ENCODE measurements at places on chromosomes 7 and 10.

DNA sequence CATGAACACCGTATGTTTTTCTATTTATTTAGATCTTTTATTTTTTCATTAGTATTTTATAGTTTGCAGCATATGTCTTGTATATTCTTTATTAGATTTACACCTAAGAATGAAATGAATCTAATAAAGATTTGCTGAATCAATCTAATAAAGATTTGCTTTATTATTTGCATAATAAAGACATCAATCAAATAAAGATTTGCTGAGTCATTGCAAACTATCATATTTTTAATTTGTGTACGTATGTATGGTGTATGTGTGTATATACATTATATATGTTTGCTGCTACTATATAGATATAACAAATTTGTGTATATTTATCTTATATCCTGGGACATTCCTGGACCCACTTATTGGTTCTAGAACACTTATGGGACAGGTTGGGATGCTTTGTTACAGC, 147.5 kb downstream of the PTN start:
- no peak for DNase-seq

GRCh38 chr10:80501913-80502521, 35.7 kb upstream of the SH2D4B start:
- DNase-seq = no peak

DNA sequence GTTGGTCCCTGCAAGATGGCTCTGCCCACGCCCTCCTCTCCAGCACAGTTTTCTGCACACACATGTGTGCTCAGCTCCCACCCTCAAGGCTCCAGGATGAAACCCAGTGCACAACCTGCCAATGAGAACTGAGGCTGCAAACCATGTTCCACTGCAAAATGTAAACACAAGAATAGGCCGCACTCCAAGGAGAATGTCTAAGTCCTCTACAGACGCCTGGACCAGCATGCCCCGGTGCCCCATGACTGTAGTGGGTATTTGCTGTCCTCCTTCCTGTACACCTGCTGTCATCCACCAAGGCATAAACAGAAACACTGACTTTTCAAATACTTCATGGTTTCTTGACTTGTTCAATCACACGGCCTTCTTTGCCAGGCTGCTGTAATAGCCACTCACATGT, 72.6 kb downstream of the COBL start:
- no peak for DNase-seq

DNA sequence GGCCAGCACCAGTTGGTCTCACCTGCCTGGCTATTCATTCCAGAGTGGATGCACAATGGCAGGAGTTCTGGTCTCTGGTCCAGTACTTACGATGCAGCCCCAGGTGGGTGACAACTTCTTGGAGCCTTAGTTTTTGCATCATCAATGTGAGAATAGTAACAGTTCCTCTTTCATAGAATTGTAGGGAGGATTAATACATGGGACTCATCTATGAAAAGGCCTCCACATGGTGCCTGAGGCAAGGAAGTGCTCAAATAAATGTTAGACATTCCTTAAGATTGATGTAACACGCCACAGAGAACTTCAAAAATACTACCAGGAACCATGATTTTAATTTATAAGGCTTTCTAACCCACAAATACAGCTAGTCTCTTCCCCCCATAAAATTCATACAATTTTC, 120.1 kb upstream of the CHST15 start:
- DNase-seq = no peak

DNA sequence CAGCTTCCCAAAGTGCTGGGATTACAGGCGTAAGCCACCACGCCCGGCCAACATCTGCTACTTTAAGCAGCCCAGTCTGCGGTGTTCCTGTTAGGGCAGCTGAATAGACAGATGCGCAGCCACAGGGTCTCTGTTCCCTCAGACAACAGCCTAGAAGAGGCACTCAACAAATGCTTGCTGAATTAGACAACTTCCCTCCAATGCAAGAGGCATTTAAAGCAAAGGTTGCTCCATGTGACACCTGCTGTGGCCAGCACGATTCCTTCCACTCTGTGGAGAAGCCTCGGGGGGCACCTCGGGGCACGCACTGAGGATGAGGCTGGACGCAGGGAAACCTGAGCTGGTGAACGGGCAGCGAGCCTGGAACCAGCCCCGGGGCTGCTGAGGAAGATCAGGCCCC, 237.8 kb downstream of the MAD1L1 start:
- DNase-seq = no peak

- peak; percentile 74 for DNase-seq
Observed at GRCh38 chr7:128883622-128884448, 21.2 kb downstream of the ATP6V1F start.

- no peak for DNase-seq
Observed at GRCh38 chr7:153404781-153405279, 645.3 kb downstream of the ACTR3B start.

DNA sequence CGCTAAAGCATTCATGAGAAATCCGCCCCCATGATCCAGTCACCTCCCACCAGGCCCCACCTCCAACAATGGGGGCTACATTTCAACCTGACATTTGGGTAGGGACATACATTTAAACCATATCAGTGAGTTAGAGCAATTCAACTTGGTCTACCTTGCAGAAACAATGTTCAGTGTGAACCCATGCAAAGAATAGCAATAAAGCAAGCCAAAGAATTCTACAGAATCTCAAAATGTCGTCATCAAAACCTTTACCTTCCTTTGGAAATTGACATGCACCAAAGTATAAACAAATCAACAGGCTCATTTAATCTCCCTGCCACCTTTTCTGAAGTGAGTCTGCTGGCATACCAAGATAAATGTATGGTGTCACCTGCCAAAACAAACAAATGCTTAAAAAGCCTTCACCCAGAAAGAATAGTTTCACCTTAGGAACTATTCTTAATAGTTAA, 68.8 kb upstream of the ABLIM1 start:
- no peak for DNase-seq

DNA sequence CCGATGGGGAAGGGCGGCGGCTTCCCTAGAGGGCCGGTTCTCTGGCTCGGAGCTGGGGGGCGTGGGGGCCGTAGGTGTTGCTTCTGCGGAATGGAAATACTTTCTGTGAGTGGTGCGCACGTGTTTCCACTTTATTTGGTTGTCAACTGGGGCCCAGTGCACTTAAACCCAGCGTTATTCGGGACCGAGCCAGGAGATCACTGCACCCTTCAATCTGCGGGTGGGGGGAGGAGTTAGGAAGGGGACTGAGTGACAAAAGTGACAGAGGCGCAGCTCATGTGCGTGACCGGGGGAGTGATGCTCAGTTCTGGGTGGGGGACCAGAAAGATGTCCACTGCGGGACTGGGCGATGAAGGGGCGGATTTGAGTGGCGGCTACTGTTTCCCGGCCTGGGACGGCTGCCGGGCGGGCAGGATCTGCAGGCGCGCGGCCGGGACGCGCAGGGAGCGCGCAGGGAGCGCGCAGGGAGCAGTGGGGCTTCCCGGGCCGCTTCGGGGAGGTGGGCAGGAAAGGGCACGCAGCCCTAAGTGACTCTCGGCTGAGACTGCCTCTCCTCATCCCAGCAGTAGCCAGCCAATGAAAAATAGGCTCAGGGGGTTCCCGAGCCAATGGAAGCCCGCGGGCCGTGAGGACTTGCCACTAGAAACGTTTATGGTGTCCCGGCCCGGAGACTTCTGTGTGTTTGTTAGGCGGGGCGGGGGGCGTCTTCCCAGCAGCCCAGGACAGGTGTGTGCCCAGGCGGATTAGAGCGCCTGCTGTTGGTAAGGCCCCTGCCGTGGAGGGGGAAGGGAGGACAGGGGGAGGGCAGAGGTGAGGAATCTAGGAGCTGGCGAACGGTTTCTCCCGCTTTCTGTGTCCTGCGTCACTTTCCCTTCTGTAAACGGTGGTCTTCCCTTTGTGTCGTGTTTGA, 54.3 kb upstream of the KDM7A start:
- DNase-seq = no peak

DNA sequence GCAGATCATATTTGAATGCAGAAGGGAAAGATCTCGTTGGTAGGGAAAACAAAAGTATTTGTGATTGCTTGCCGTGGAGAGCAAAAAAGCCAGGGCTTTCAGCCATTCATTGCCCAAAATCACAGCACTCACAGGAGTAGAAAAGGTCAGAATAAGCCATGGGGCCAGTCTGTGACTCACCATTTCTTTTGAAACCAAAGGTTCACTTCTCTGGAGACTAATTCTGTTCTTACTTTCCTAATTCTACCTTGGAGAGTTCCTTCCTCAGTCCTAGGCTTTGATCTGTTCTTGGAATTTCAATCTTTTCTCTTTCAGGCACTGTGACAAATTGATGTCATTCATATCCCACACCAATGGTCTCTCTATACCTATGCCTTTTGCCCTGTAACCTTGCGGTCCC, 54.1 kb upstream of the FAM180A start:
- DNase-seq = no peak

GRCh38 chr10:81219758-81220157, 655.2 kb upstream of the NRG3 start:
- no peak for DNase-seq

DNA sequence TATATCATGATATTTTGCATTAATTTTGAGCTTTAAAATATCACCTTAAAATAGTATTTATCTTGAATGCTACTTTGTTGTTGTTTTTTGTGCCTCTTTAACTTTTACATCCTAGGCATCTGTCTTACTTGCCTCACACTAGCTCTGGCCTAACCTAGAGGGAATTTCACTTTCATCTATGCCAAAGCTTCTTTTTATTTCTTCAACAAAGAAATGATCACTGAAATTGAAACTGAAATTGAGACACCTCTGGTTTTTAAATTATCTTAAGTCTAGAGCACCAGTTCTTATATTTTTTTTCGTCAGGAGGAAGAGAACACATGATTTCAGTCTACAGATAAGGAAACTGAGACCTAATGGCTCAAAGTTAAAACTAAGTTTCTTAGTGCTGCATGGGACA, 3.5 kb upstream of the SCIN start:
- no peak for DNase-seq

DNA sequence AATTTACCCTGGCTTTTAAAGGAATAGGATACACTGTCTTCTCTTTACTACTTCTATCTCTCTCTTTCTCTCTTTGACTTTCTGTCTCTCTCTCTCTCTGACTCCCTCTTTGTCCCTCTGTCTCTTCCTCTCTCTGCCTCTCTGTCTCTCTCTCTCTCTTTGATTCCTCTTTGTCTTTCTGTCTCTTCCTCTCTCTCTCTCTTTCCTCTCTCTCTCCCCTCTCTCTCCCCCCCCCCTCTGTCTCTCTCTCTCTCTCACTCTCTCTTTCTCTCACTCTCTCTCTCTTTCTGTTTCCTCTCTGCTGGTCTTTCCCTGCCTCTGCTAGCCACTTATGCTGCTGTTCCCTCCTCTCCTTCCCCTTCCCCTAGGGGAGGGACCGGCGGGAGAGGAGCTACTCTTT, 149.0 kb downstream of the LYZL1 start:
- no peak for DNase-seq

GRCh38 chr7:45563401-45563800, 10.8 kb upstream of the ADCY1 start:
- no peak for DNase-seq

DNA sequence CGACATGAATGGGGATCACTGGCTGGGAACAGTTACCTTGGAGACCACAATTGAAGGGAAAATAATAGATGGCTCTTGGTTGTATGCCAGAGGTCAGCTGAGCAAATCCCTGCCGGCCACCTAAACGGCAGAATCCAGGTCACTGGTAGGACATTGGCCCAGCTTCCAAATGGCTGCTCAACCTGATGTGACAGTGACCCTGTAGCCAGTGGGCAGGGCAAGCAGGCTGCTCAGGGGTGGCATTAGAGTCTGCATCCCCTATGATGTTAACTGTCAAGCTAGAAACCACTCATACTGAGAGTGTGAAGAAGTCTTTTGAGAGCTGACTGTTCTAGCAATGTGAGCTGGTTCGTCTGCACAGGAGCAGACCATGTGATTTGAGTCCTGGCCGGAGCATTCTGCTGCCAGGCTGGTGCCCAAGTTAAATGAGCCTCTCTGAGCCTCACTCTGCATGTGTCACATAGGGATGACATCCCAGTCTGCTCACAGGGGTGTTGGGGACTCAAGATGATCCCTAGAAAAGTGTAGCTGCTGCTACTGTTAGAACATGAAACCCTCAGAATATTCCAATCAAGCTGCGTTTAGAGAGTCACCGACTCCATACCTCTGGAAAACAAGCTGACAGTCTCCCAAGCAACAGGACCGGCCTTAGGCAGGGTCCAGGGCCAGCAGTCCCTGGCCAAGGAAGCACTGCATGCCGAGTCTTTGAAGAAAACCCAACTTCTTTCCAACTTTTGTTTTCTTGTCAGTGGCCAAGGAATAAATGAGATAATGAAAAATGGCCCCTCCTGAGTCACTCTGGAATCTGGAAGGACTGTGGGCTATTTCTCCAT, 69.7 kb downstream of the VWA2 start:
- peak; percentile 40 for DNase-seq

DNA sequence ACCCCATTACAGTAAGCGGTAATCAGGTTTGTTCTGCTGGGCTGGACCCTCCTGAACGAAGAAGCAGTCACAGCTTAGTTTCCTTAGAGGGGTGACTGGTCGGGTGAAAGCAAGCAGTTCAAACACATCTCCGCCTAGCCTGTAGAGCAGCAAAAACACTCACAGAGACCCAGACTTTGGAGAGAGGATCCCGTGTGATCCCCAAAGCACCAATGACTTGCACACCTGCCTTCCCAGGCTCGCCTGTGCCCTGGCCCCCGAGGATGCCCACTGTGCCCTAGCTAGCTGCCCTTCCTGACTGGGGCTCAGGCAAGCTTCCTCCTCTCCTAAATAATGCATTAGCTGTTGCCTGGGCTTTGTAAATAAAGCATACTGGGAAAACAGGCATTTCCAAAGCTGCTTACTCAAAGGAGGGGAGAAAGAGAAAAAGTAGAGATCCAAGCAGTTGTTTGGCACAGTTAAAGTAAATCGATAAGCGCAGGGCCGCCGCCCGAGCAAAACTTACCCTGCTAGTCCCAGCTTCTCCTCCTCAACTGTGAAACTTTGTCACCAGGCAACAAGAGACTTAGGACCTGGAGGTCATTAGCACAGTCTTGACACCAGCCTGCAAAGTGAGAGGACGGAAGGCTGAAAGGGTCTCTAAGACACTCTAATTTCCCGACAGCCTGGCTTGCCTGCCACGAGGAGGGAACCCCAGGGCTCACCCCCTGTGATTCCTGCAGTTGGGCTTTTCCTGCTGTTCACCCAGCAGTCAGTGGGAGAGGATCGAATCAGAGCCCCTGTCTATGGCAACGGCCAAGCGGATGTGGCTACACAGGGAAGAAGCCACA, 4.8 kb downstream of the LRRC18 start:
- DNase-seq = no peak

DNA sequence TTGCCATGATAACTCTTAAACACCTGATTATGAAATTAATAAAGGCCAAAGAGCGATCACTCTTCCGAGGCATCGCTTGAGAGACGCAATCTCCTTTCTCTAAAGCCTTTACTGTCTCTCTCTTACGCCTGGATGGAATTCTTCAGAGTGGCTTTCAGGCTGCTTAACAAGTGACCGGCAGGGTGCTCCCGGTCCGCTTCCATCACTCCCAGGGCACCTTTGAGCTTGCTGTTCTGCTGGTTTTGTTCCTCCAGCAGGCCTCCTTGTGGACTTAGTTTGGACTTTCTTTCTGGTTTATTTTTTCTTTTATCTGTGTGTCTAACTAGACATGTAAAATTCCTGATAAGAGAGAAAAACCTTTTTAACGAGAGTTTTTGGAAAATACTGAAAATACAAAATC, 60.9 kb downstream of the MRPL32 start:
- DNase-seq = no peak

- no peak for DNase-seq
Observed at GRCh38 chr7:93013446-93014061, 104.2 kb downstream of the SAMD9 start.

Measured in uterus (tissue), 4 donors.